Spinal cord (tissue), 10 donors: ENCODE measurements at places on chromosomes 1 and 21.

GRCh38 chr1:210099921-210100320 lies 132.7 kb upstream of the SERTAD4 start:
- DNase-seq = no peak
- H3K4me1 ChIP-seq = no peaks in the 10 kb centered on the region
- no peak overlapping the region for H3K4me3 ChIP-seq

GRCh38 chr1:113391649-113392271 lies 1.4 kb downstream of the MAGI3 start:
- DNase-seq = peak; percentile 78
- H3K27ac ChIP-seq = peak overlapping the region; percentile 29
- H3K4me3 ChIP-seq = peak overlapping the region; percentile 89
- no peaks in the 10 kb centered on the region for H3K27me3 ChIP-seq

DNA sequence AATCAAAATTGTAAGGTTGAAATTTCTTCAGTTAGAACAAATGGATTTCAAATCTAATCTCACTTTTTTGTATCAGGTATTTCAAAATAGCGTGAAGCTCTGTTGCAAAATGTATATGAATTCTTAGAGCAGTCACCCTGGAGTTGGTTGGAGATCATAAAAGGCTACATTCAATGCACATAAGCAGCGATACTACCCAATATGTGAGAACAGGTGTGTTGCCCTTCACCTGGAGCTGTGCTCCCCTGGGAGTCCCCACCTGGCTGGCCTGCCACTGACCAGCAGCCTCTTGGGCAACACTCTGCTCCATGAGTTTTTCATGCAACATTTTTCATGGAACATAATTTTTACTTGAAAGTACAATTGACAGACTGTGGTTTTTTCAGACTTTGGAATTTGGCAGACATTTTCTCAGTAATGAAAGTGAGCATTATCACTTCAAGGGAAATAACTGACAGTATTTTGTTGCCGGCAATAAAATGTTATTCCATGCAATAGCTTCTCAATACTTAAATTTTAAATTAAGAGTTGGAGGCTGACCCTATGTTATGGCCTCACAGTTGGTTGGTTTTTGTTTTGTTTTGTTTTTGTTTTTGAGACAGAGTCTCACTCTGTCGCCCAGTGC lies 95.1 kb downstream of the ST3GAL3 start:
- H3K36me3 ChIP-seq = peaks cover 2% of the 10 kb centered on the region
- H3K4me1 ChIP-seq = no peaks in the 10 kb centered on the region
- no peaks in the 10 kb centered on the region for H3K27me3 ChIP-seq
- no peak for DNase-seq
- no peak overlapping the region for H3K27ac ChIP-seq
- no peak overlapping the region for H3K4me3 ChIP-seq

GRCh38 chr1:97905141-97905940 lies 15.5 kb downstream of the DPYD start:
- no peak overlapping the region for H3K4me3 ChIP-seq

DNA sequence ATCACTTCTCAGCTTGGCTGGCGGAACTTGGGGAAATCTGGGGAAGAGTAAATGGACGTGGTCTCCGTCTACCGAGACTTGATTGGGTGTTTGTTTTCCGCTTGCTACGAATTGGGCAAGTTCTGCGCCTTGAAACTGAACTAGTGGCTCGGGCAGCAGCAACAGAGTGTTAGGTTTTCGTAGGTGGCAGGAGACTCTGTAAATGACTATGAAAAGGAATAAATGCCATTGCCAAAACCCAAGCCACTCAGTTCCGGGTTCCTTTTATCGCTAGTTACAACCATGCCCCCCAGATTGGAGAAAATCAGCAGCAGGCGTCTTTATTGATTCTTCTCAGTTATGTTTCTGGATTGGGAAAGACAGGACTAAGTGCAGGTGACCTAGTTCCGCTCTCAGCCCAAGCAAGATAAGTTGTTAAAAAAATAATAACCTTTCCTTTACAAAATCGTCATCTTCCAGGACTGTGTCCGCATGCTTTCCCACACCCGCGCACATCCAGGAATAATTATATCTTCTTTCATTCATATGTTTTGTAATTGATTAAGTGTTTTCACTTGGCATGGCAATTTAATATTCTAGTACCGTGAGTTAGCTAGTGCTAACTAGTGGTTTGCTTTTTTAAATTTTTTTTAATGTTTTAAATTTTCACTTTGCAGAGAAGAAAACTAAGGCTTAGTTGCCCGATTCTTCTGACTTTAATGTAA lies 3.4 kb downstream of the LHX9 start:
- DNase-seq = no peak
- no peak overlapping the region for H3K4me3 ChIP-seq
- H3K36me3 ChIP-seq = no peaks in the 10 kb centered on the region
- H3K4me1 ChIP-seq = peaks cover 42% of the 10 kb centered on the region

- H3K27me3 ChIP-seq = no peaks in the 10 kb centered on the region
- no peaks in the 10 kb centered on the region for H3K36me3 ChIP-seq
- DNase-seq = no peak
- H3K27ac ChIP-seq = peak overlapping the region; percentile 53
- peaks cover 3% of the 10 kb centered on the region for H3K4me1 ChIP-seq
- no peak overlapping the region for H3K4me3 ChIP-seq
These were observed 41.6 kb upstream of the APOBEC4 start for GRCh38 chr1:183694755-183695154.

GRCh38 chr1:19975423-19976193 lies 3.8 kb downstream of the PLA2G2A start:
- H3K27me3 ChIP-seq = no peaks in the 10 kb centered on the region
- no peak for DNase-seq
- no peak overlapping the region for H3K4me3 ChIP-seq
- no peaks in the 10 kb centered on the region for H3K4me1 ChIP-seq

DNA sequence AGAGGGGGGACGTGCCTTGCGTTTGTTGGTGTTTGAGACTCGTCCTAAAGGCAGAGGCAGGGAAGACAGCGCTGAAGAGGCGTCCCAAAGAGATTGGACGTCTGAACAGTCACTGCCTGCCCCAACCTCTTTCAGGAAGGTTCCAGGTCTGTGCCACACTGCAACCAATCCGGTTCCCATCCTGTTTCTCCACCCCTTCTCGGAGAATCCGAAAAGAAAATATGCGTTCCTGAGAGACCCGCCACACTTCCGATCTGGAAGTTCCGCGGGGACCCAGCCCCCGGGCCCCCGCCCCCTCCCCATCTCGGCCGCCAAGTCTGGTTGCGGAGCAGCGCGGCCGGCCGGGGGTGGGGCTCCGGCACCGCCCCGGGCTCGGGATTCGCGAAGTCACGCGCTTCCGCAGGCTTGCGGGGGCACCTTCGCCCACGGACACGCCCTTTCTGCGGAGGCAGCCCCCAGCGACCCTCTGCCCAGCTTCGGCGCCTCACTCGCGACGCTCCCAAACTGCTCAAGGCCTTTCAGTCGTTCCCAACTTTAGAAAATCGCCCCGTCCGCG lies 124.5 kb upstream of the DPYD start:
- peaks cover 6% of the 10 kb centered on the region for H3K36me3 ChIP-seq
- H3K27me3 ChIP-seq = peaks cover 40% of the 10 kb centered on the region
- no peak overlapping the region for H3K27ac ChIP-seq
- H3K4me1 ChIP-seq = peaks cover 25% of the 10 kb centered on the region
- peak overlapping the region; percentile 48 for H3K4me3 ChIP-seq

DNA sequence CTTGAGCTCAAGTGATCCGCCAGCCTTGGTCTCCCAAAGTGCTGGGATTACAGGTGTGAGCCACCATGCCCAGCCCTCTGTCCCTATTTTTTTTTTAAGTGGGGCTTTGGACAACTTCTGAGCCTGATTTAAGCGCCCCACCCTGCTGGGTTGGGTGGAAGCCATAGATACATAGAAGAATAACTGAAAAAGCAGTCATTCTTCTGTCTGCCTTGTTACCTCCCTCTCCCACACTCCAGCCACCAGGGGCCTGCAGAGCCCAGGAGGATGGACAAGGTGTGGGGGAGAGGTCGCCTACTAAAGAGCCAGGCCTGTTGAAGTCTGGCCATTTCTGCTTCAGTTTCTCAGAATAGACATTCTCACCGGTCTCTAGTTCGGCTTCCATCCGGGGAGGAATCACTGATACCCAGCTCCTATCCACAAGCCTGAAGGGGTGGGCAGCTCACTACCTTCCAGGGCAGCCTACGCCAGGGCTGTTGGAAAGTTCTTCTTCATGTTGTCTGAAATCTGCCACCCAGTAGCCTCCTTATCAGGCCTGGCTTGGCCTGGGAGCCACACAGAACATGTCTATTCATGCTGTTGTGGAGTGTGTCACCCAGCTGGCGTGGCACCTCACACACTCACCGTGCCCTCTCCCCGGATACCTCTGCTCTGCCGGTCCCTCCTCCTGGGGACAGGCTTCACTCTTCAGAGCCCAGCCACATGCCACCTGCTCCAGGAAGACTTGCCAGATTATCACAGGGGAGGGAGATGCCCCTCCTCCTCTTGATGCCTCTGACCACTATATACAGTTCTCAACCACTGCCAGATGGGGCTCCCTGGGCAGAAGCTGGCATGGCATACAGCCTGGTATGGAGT lies 27.7 kb downstream of the KNCN start:
- H3K4me3 ChIP-seq = no peak overlapping the region
- H3K27me3 ChIP-seq = peaks cover 70% of the 10 kb centered on the region
- H3K27ac ChIP-seq = no peak overlapping the region
- no peaks in the 10 kb centered on the region for H3K36me3 ChIP-seq
- DNase-seq = no peak

DNA sequence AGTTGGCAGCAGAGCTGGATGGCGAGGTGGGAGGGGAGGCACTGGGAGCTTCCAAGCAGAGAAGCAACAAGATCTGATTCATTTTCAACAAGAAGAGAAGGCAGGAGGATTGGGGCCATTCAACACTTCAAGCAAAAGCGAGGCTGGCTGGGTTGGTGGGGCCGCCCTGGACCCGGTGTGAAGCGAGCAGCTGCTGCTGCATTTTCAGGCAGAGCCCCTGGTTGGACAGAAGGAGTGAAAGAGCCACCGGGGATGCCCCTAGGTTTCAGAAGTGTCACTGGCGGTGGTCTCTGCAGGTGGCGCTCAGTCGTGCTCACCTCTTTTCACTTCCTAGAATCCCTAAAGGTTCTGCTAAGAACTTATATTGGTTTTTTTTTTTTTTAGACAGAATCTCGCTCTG lies 18.0 kb downstream of the SLC2A7 start:
- no peak overlapping the region for H3K4me3 ChIP-seq
- no peak for DNase-seq
- no peak overlapping the region for H3K27ac ChIP-seq
- H3K27me3 ChIP-seq = no peaks in the 10 kb centered on the region
- peaks cover 5% of the 10 kb centered on the region for H3K4me1 ChIP-seq

GRCh38 chr21:31753949-31754707 lies 22.2 kb upstream of the SCAF4 start:
- H3K27me3 ChIP-seq = no peaks in the 10 kb centered on the region
- no peaks in the 10 kb centered on the region for H3K36me3 ChIP-seq
- H3K27ac ChIP-seq = no peak overlapping the region
- no peaks in the 10 kb centered on the region for H3K4me1 ChIP-seq
- H3K4me3 ChIP-seq = no peak overlapping the region

- peaks cover 17% of the 10 kb centered on the region for H3K4me1 ChIP-seq
- H3K4me3 ChIP-seq = peak overlapping the region; percentile 96
- H3K27ac ChIP-seq = no peak overlapping the region
- DNase-seq = no peak
- no peaks in the 10 kb centered on the region for H3K27me3 ChIP-seq
- peaks cover 8% of the 10 kb centered on the region for H3K36me3 ChIP-seq
These were observed 680 bp downstream of the MAGOH start for GRCh38 chr1:53237638-53238037.

DNA sequence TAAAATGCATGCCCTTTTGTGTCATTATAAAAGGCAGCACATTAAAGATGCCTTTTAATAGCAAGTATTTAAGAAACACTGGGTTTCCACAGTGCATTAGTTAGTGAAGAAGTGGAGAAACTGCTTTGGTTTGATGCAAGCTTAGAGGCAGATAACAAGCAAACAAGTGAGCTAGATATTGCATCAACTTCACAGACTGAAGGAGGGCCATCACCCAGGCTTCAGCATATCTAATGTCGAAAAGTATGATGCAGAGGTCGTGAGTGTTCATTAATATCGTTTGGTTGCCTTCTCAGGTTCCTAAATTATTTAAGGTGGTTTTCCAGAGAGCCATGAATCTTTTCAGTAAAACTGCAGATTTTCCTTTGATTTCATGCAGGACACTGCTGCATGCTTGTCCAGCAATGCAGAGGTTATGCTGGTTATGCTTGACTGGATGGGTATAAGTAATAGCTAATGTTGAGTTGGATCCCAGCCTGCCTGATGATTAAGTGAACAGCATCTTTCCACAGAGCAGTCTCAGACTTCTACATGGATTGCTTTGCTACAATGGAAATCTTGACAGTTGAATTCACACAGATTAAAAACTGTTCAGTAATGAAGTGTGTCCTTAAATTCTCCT lies 69.7 kb upstream of the IPO9 start:
- no peaks in the 10 kb centered on the region for H3K27me3 ChIP-seq
- no peak overlapping the region for H3K4me3 ChIP-seq
- no peak for DNase-seq
- no peaks in the 10 kb centered on the region for H3K36me3 ChIP-seq

DNA sequence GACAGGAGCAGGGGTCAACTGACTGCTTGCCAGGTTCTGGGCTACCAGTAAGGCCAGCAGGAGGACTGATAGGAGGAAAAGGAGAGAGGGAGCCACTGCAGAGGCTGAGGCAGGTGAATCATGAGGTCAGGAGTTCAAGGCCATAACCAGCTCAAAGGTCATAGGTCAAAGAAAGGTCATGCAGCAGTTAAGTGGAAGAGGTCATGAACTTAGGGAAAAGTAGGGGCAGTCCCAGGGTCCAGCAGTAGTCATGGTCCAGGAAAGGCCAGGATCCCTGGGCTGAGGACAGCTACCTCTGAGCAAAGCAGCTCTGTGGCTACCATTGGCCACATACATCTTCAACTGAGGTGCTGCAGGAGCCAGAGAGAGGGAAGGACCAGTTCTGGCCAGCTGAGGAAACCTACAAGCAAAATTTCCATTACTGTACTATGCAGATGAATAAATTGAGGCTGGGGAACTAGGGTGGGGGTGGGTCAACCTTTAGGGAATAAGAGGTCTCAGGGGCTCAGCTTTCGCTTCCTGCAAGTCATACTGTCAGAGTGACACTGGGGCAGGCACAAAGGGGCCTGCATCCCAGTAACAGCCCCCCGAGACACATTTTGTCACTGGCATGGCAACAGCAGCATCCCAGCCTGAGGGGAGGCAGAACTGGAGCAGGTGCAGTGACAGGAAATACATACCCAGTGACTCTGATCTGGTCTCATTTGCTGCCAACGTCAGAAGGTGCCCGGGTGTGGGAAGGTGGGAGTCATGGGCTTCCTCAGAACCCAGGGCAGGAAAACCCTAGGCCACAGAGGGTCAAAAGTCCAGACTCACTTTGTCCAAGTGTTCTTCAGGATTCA lies 5.2 kb upstream of the INPP5B start:
- no peaks in the 10 kb centered on the region for H3K27me3 ChIP-seq
- peaks cover 14% of the 10 kb centered on the region for H3K36me3 ChIP-seq
- no peak overlapping the region for H3K4me3 ChIP-seq

DNA sequence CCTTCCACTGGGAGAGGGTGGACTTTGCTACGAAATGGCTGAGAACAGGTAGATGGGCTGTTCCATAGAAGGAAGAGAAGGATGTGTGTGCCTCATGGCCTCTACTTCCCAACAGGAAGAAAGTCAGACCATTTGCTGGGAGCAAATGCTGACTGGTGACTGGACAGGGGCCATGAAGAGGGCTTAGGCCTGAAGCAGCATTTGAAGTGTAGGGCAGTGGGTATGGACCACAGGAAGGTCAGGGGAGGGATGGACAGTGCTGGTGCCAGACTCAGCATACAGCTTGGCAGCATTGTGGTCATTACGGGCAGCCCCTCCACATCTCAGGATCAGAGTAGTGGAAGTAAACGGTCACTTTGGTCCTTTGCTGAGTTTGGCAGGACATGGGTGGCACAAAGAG lies 275.7 kb downstream of the MATN1 start:
- no peak overlapping the region for H3K27ac ChIP-seq
- no peaks in the 10 kb centered on the region for H3K36me3 ChIP-seq
- H3K4me1 ChIP-seq = no peaks in the 10 kb centered on the region
- H3K4me3 ChIP-seq = no peak overlapping the region
